ENCODE measurements at places on chromosomes 3 and 15.

GRCh38 chr3:190044974-190045373 lies 75.7 kb downstream of the P3H2 start:
- no peak for DNase-seq

DNA sequence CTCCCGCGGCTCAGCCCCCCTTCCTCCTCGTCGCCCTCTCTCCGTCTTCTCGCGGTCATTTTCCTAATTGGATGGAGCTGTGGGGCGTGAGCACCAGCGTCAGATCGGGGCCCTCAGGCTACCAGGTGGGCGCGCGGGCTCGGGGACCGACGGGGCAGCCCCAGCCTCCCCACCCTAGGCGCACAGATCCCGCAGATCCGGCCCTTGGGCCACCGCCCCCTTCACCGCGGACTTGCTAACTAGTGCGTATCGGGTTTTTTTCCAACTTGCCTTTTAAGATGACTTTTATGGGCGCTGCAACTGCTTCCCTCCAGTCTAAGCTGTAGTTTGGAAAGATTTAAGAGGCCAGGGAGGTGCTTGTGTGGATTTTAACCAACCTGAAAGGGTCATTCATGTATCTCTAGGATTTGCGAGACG lies 1.3 kb downstream of the ZNF710 start:
- DNase-seq, result no peak

GRCh38 chr3:174100744-174101143 lies 703.2 kb downstream of the NLGN1 start:
- no peak for DNase-seq

DNA sequence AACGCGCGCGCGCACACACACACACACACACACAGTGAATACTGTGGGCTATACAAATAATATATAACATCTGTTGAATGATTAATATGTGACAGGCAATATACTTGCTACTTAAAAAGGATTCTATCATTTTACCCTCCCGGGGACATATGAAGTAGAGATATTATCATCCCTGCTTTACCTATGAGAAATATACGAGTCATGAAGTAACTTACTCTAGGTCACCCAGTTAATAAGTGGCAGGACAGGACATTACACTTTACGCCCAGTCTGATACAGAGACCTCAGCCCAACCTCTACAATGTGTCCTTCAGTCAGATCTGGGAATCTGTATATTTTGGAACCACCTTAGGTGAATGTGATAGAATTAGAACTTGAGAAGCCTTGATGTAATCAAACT lies 55.4 kb downstream of the CCDC54 start:
- no peak for DNase-seq

- no peak for DNase-seq
Observed at GRCh38 chr3:193686665-193687483, 93.9 kb downstream of the OPA1 start.

DNA sequence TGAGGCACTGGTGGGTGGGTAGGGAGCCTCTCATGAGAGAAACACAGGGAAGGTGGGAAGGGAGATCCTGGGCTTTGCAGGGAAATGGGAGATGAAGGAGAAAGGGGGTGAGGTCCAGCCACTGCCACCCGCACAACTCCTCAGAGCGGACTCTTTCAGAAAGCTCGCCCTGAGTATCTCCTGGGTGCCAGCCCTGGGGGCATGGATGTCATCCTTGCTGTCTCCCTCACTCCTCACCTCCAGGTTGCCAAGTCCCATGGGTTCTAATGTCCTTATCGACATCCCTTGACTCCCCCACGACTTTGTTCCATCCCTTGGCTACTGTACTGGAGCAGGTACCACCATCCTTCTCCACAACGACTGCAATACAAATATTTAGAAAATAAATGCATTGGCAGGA lies 40.9 kb downstream of the SYNM start:
- no peak for DNase-seq

DNA sequence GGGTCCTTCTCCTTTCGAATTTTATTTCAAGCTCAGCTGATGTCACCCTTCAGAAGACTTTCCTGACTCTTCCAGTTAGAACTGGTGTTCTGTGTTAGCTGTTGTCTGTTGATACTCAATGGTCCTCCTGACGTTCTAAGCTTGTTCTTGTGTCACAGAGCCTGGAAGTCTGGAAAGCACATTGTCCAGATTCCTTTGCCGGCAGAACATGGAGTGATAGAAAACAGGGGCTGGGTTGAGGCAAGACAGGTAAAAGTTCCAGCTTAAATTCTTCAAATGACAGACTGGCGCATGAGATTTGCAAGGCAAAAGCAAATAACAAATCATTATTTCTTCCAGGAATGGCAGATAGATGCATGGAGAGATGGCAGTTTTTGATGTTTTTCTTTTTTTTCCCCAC lies 102.0 kb upstream of the CLSTN2 start:
- DNase-seq, result no peak

DNA sequence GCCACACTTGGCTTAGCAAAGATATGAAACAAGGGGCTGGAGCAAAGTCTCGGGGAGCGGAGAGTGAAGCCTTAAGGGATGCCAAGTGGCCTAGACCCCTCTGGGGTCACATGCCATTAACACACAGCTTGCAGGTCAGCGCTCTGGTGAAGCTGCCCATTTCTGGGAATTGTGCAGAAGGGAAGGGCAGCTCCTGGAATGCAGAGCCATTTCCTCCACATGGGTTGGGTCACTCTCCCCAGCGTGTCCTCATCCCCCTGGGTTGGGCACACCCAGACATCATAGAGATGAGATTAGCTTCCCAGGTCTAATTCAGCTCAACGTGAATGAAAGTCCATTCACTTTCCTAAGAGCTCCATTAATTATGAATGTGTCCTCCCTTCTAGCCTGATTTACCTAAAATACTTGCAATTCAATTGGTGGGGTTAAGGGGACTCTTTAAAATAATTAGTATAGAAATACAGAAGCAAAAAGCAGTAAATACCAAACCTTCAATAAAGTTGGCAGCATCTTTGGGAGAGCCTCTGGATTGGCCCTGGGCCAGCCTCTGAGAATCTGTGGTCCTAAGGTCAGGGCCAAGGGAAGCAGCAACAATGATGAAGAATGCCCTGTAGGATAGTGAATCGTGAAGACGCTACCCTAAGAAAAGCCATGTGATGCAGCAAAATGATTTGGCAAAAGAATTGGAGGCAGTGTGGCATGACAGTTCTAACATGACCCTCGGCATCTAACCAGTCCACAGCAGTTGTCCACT lies 17.8 kb downstream of the MRAS start:
- no peak for DNase-seq

DNA sequence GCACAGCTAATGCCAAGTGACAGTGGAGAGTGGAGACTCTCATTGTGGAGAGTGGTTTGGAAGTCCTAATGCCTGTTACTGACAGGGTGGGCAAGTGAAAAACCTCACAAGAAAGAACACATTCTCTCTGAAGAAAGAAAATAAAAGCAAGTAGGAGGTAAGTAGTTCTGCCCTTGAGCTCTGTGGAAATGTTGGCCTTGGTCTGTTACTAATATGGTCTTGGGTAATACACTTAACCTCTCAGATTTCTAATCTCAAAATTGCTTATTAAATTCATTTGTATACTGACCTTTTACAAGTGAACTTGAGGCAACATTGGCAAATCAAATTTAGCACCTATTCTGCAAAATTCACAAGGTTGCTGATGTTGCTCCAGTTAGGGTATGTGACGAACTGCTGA lies 291.6 kb upstream of the CBLB start:
- no peak for DNase-seq

DNA sequence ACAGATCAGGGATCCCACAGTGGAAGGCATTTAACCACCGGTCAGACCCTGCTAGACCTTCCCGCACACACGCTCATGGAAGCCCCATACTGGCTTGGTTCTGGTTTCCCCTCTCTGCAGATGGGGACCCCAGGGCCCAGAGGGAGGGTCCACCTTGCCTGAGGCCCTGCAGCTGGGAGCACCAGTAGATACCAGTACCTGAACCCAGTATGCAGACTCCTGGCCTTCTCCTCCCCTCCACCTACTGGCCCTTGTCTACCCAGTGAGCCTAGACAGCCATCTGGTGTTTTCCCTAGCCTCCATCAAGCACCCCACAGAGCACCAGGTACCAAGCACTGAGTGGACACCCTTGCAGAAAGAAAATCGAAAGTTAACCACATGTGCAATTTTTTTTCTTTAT lies 65.1 kb downstream of the MEGF11 start:
- DNase-seq, result no peak

DNA sequence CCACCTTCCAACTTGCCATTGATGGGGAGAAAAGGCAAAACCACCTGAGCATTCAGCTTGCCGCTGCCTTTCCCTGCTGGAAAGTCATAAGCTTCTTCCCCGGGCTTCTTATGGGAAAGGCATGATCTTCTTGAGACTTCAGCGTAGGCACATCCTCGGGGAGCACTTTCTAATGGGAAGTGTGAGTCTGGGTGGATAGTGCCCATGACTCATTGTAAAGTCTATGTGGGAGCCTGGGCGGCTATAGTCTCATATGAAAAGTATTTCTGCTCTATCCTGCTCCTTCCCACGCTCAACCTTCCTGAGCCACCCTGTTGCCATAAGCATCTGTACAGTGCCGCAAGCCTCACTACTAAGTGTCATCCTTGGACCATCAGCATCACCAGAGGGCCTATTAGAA lies 309.9 kb upstream of the THBS1 start:
- DNase-seq, result no peak

Data from left renal pelvis (tissue), 4 donors.